Stimulated activated CD8-positive, alpha-beta memory T cell treated with anti-CD3 and anti-CD28 coated beads, Interleukin-15, amount 100 ng/mL, for 24 hours (primary cell): ENCODE measurements at places on chromosomes 7 and 10.

DNA sequence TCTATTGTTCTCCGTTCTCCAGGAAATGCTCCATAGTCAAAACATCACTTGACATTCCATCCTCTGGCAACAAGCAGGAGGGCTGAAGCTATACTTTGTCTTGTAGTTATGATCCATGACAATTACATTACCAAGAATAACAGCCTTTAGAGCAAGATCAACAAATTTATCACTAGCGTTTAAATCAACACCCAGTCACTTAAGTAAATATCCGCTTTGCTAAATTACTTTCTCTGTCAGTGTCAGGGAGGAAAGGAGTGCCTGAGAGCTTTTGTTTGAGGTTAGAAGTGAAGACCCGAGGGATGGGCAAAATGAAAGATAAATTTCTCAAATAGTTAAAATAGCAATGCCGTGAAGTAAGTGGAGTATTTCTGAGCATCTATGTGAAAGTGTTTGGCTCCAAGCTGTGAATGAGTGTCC lies 236.1 kb upstream of the BMPER start:
- no peak for DNase-seq

- no peak for DNase-seq
These were observed 6.5 kb downstream of the VSIR start for GRCh38 chr10:71766717-71767419.

DNA sequence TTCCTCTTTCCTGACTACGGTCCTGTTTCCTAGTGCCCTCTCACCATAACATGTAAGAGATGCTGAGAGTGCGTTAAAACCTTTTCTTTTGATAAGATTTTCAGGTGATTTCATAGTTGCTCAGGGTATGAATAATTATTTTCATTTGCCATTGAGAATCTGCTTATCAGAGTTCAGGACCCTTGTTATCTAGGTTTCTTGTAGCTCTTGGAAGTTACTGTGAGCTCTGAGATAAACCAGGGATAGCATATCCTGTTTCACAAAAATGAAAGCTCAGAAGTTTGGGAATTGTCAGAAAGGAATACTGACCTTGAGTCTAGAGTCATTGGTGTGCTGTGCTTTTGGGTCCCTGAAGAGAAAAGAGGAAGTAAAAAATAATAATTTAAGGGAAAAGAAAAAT lies 76.8 kb upstream of the PRKG1 start:
- no peak for DNase-seq

DNA sequence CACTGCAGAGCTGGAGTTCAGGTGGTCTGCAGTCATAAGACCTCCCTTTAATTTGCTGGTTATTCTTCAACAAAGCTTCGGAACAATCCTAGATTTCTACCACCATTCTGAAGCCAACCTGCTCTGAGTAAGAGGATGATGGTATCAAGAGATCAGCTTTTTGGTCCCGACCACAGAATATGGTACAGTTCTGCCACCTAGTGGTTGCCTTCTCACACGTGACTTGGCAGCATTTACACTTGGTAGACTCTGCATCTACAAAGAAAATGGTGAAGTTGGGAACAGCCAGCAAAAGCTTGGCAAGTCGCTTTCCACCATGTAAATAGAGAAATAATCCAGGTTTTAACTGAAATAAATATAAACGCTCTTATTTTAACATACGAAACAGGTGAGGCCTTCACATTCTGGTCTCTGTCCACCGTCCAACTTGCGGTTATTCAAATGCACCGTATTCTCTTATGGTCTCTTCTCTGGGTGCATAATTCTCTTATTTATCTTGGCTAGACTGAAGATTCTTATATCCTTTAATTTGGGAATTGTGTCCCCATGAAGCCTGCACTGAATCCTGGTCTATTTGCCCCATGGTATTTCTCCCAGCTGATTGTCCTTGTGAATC lies 173.9 kb upstream of the GRM3 start:
- DNase-seq = no peak

DNA sequence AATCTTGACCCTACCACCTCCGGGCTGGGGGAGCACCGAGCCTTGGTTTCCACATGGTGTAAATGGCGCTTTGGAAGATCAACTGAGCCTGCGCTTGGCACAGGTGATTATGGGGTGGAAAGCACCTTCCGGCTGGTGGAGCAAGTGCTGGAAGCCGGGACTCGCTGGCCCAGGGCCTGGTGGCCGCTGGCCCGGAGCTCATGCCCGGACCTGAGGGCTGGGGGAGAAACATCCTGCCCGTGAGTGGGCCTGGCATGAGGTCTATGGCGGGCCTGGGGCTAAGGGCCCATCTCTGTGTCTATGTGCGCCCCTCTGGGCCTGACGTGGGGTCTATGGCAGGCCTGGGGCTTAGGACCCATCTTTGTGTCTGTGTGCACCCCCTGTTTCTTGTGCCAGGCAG lies 14.2 kb upstream of the LFNG start:
- DNase-seq = no peak

DNA sequence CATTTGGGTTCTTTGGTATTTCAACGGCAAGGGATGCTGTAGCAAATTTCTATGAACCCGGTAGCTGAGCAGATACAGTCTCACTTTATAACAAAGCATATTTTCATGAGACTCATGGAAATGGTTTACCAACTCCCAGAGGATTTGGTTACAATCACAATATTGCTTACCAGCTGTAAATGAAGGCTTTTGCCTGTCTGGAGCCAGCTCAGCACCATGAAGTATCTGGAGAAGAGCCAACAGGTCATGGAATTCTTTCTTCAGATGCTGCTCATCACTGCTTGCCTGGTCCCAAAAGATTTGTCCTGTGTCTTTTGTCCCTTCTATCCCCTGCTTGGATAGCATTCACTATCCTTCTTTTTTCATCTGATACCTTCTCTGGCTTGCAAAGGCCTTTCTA lies 316.9 kb upstream of the PHYHIPL start:
- DNase-seq = no peak

- no peak for DNase-seq
These were observed 50.1 kb upstream of the DPYSL4 start for GRCh38 chr10:132136689-132137088.

DNA sequence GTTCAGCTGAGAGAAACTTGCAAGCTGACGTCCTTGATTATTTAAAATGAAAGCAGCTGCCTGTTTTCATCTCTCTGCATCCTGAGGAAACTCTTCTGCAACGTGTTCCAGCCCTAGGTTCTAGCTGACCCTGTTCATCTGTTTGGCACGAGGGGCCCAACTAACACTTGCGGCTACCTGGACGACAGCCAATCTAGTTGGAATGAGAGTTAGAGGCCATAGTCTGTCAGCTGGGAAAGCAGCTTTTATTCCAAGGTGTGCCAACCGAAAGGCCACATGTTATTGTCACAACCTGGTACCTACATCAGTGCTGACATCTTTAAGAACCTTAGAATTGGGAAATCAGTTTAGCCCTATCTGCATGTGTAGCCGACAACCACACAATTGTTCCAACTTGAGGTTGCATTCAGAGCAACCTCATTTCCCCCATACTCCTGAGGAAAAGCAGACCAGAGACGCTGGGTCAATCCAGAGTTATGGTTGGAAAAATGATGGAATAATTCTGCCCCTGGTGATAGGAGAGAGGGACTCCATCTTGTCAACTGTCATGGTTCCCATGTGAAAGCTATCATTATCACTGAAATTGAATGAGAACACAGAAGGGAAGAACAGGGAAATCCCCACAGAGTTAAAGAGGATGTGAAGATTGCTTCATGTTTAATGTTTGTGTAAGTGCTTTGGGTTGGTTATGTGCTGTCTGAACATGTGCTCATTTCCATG lies 121.6 kb downstream of the EGFR start:
- DNase-seq = no peak

DNA sequence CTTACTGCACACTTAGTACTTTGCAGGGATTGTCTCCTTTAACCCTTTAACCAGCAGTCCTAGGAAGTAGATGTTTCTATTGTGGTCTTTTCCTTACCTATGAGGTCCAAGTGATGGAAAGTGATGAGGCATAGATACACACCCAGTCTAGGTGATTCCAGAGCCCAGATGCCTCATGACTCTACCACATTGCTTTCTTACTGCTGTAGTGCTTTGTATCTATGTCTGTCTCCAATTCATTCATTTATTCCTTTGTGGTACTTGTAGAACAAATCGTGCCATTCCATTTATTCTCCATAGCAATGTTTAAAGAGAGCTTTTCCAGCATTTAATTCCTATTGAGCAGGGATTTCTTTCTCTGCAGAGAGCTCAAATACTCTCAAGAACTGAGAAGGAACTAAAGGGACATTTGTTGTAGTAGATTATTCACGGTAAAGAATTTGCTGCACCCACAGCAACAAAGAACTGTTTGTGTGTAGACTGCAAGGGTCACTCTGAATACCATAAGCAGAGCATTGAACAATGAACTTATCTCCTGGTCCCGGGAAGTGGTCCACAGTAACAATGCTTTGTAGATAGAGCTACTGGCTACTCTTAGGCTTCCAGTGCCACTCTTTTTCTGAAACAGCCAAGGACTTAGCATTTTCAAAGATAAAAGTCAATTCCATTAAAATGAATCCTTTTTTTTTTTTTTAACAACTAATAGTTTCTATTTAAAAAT lies 337.0 kb downstream of the PTEN start:
- DNase-seq = no peak

DNA sequence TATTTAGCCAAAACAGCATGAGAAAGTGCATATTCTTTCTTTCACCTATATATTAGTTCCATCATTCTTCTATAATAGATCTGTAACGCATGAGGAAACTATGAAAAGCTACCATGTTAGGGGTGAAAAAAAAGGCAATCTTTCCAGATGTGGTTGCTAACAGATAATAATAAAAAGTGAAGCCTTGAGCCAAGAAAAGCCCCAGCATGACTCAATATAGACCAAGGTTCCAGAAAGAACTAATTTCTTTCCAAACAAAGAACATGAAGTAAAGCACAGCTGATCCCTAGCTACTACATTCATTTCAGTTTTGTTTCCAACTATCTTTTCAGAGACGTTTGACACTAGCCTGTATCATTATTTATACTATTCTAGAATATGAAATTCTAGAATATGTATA lies 16.4 kb downstream of the ARL4A start:
- no peak for DNase-seq

DNA sequence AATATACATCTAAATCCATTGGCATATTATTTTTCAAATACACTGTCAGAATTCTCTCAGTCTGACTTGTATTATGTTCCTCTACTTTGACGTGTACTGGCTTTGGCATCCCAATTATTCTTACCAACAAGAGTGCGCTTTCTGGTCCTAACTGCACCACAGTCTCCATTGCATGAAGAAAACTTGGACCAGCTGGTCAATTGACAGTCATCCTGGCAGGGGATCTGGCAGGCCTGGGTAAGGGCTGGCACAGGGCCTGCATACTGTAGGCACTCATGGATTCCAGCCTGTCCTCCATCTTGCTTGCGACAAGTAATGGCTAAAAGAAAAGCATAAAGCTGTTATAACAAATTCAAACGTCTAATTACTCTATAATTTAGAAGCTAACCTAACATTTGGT lies 384.9 kb downstream of the THSD7A start:
- DNase-seq = no peak
